ENCODE measurements at places on chromosomes 1 and 21. TPM values are rescaled to one million over a fixed set of nuclear protein-coding genes. Genes with fewer than 3 reads are reported as not detected.
A peak's percentile ranks its signal among the peaks of the same experiment; 100 is the strongest.

DNA sequence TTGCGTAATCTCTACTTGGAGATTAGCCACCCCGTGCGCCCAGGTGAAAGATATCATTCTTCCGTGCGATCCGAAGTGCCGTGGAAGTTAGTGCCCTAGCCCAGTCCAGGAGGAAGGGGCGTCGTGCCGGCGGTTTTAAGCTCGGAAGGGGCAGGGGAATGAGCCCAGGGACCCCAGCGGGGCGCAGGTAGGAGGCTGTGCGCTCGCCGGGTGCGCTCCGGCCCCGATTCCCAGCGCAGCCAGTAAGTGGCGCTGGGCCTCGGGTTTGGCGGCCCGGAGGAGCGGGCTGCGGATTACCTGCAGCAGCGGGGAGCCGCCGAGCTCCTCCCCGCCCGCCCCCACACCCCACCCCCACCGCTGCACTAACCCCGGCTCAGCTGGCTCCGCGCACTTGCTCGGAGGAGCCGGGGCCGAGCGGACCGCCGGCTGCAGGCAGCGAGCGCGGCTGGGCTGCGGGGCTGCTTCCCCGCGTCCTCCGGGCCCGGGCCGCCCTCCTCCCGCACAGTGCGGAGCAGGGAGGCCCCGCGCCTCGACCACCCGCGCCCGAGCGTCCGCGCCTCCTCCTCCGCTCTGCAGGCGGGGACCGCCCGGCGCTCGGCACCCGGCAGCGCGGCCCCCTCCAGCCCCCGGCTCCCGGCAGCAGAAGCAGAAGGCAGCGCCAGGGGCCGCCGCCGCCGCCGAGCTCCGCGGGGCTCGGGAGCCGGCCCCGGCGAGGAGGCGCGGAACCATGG is at the start of gene RYR2:
Gene RYR2, plus strand, starts transcription at position 390 of the 731 bp plus-strand sequence. Its CDS starts 338 bp downstream, at position 728.
- peak; percentile 85 for DNase-seq

DNA sequence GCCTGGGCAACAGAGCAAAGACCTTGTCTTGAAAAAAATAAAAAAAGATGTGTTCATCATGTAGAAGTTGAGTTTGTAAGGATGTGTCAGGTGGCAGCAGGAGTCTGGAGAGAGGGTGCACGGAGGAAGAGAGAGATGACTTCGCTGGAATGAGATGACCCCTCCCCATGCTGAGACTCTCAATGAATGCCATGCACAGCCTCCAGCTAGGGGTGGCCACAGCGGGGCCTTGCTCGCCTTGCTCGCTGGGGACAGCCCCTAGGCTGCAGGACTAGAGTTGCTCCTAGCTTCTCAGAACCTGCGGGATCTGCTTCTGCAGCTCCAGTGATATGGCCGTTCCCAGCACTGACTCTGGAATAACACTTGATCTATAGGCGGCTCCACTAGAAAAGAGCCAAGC is 6.6 kb upstream of the C2CD2 start:
- no peak for DNase-seq

DNA sequence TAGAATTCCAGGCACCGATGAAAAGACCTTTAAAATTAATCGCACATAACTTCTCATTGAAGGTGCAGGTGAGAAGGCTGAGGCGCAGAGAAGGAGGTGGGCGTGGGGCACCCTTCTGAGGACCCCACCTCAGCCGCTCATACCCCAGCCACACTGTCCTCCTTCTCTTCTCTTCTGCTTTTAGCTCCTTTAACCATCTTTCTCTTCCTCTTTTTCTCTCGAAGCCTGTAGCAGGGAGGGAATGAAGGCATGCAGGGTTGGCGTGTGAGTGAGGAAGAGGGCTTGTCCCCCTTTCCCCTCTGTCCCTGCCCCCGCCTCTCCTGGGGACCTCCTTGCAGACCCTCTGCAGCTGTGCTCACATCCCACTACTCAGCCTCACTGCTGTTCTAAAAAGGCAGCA is 57.8 kb upstream of the CACNA1E start:
- no peak for DNase-seq

GRCh38 chr21:42407476-42407875 is 3.8 kb downstream of the UBASH3A start:
- DNase-seq, result no peak

- DNase-seq, result no peak
These were observed 164.9 kb downstream of the RERE start for GRCh38 chr1:8652467-8653046.

The RYR2 gene
- 1.2 TPM for polyA plus RNA-seq

DNA sequence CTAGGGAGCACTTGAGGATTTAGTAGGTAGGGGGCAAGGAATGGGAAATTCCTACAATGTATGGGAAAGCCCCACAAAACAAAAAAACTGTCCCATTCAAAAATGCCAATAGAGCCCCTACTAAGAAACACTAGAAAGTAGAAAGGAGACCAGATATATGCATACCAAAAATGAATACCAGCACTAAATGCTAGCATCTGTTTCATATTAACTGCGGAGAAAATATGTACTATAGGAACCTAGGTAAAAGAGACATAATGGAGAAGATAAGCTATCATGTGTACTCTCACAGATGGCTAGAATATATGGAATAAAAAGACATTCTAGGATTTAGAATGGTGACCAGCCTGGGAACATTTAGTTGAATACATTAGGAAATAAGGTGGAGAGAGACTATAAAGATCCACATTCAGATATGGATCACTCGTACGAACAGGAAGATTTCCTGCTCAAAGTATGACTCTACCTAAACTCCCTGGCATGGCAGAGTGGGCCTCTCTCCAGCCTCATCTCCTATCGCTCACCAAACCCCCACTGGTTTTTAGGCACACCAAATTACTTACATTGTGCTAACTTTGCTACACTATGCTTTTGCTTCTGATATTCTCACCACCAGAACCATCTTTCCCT is 18.3 kb downstream of the ZNHIT6 start:
- DNase-seq, result no peak

DNA sequence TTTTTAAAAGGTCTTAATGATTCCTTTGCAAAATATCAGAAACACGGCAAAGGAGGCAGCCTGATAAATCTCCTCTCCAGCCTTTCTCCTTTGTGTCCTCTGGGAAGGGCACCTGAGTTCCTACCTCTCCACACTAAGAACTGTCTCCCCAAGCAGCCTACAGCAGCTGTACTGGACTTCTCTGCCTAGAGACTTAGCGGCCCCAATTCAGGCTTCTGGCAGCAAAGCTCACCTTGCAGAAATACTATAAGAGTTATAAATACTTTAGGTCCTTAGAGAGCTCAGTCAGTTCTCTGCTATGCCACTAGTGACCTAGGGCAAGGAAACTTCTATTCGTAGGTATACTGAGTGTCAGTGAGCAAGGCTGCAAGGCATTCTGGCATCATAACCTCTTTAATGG is 33.9 kb downstream of the LRRC52 start:
- no peak for DNase-seq

The PDZK1IP1 gene
- not detected for polyA plus RNA-seq

DNA sequence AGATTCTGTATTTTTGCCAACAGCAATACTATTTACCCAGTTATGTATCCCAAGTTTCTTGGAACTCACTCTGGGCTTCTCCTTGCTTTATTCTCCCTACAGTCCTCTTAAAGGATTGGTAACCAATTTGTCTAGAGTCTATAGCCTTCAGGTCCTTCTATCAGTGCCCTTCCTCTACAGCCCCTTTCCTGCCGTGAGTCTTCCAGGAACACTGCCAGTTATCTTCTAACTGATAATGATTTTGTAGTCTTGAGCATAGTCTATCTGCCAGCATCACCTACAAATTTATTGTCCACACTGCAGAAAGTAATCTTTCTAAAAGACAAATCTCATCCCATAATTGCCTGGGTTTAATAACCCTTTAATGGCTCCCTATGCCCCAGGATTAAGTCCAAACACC is 8.2 kb downstream of the LRRC8B start:
- no peak for DNase-seq

DNA sequence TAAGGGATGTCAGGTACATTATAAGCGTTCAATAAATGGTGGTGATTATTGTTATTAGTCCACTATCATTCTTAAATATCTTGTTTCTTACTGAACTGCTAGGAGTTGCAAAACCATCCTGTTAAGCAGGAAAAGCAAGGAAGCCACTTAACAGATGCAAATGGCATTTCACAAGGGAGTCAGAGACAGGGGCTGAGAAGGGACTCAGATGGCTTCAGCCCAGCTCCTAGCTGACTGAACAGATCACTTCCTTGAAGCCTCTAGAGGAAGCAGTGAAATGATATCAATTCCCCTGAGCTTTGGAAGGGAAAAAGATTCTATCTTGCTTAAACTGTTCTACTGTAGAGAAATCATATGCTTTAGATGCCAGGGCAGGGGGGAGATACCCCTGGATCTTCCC is 151.5 kb downstream of the ST6GALNAC5 start:
- no peak for DNase-seq
